NCI-H510A treated with DMSO at 0.1 percent for 48 hours (cell line): ENCODE measurements at places on chromosomes 1 and 21.

DNA sequence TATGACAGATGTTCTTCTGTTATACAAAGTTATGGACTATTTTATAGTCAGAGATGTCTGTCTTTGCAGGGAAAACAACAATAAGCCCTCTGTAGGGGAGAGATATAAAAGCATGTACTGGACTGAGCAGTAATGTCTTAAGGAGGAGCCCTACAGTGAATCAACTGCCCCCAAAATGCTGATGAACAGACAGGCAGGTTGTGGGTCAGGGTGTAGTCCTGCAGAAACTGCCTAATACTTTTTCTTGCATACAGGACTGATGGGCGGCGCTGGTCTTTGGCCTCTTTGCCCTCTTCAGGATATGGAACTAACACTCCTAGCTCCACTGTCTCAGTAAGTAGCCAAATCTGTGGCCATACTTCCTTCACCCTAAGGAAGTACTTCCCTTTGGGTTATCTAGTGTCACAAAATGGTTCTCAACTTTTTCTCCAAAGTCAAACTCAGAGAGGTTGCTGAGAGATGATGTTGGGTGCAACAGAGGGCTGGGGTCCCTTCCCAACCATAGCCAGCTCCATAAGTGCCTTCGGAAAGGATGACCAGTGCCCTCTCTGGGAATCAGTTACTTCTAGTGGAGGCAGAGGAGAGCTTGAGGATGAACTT is 129.8 kb downstream of the PIK3R3 start:
- no peak for DNase-seq

GRCh38 chr1:167551362-167551761 is 2.2 kb downstream of the CREG1 start:
- no peak for DNase-seq

DNA sequence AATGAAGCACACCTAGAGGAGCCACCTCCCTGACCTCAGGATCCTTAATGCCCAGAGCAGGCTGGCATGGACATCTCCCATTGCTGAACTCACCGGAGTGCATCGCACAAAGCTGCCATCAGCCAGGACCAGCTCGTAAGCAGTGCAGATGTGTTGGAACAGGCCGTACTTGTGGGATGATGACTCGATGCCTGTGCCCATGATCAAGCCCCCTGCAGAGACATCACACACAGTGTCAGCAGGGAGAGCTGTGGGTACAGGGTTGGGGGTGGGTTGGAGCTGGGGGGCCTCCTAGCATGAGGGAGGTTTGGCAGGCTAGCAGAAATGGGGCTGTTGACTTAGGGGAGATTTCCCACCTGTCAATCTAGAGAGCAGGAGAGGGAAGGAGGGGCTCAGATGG is 12.0 kb downstream of the DHCR24 start:
- no peak for DNase-seq

- no peak for DNase-seq
Observed at GRCh38 chr21:35503671-35504070, 454.6 kb upstream of the RUNX1 start.

- DNase-seq: no peak
Observed at GRCh38 chr1:27952147-27952546, 7.6 kb upstream of the XKR8 start.

GRCh38 chr1:180213401-180214170 is 16.5 kb upstream of the LHX4 start:
- no peak for DNase-seq

DNA sequence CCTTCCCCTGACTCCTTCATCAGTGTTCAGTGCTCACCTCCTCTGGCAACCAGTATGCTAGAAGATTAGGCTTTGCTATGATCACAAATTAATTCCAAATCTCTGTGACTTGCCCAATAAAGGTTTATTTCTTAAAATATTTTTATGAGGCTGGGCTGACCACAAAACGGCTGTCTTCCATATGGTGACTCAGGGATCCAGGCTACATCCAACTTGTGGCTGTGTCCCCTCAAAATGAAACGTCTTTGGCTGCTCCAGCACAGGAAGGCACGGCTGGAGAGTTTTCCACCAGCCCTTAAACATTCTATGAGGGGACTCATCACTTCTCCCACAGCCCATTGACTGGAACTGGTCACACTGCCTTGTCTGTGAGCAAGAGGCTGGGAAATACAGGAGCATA is 131.5 kb downstream of the HUNK start:
- DNase-seq: no peak

- peak; percentile 58 for DNase-seq
Observed at GRCh38 chr1:26853156-26853555, 9.8 kb upstream of the SFN start.
